ENCODE measurements at places on chromosomes 3 and 15.
A peak's percentile ranks its signal among the peaks of the same experiment; 100 is the strongest.

GRCh38 chr3:17115186-17115585, 230.4 kb downstream of the PLCL2 start:
- DNase-seq: no peak

GRCh38 chr15:73803806-73804205, 50.7 kb upstream of the INSYN1 start:
- DNase-seq: no peak

- no peak for DNase-seq
Measured at GRCh38 chr3:184918750-184919149, 106.8 kb downstream of the VPS8 start.

DNA sequence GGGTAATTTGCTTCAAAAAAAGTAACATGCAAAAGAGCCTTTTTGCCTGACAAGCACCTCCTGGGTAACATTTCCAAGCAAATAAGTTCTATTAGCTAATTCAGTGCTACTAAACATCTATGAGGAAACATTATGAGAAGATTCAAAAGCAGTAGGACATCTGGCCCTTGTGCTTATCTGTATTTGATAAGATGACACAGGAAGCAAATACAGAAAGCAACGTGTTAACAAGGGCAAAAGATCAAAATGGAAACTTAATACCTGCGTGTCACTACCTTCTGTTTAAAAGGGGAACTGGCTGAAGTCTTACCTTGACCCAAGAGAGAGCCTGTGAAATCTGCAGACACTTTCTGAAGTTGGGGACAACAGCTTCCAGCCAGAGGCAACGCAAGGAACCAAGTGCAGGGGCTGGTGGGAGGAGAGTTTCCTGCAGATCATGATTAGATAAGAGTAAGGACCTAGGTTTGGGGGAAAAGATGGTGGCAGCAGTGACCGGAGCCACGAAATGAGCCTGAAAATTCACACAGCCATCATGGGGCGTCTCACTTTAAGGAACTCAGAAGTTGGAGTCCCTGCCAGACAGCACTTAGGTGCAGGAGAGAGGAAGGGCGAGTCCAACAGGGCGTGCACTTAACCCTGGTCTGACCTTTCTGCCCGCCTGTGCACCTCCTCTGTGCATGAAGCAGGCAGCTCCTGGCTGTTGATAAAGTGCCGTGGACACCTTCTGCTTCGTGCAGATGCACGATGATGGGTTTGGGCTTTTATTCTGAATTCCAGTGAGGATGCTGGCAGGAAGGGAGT, 153.6 kb upstream of the BHLHE40 start:
- no peak for DNase-seq

- no peak for DNase-seq
Measured at GRCh38 chr15:35546511-35547381, 781 bp upstream of the DPH6 start.

GRCh38 chr15:67070892-67071664, 5.7 kb downstream of the SMAD3 start:
- no peak for DNase-seq

DNA sequence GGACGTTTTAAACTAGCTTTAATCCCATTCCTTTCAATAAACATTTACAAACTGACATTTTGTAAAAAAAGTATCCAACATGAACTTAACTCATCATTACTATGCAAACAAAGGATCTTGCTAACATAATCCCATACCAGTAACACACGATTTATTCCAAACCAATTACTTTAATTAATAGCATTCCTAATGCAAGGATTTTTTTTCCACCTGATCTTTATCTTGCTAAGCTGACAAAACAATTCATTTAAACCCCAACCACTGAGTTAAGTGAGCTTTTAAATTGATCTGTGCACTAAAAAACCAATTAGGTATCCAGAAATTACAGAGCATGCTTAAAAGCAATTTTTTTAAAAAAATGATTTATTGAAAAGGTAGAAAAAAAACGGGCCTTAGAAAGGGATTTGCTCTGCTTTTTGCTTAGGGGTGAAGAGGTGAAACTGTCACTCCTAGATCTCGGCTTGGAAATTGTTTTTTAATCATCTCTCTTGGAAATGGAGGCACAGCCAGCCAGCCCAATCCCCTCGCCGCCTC, 1.2 kb downstream of the SH3BP5 start:
- DNase-seq: no peak

GRCh38 chr3:43181202-43181821, 75.4 kb upstream of the POMGNT2 start:
- DNase-seq: no peak

GRCh38 chr3:101069901-101070798, 76.9 kb upstream of the ABI3BP start:
- DNase-seq: no peak

DNA sequence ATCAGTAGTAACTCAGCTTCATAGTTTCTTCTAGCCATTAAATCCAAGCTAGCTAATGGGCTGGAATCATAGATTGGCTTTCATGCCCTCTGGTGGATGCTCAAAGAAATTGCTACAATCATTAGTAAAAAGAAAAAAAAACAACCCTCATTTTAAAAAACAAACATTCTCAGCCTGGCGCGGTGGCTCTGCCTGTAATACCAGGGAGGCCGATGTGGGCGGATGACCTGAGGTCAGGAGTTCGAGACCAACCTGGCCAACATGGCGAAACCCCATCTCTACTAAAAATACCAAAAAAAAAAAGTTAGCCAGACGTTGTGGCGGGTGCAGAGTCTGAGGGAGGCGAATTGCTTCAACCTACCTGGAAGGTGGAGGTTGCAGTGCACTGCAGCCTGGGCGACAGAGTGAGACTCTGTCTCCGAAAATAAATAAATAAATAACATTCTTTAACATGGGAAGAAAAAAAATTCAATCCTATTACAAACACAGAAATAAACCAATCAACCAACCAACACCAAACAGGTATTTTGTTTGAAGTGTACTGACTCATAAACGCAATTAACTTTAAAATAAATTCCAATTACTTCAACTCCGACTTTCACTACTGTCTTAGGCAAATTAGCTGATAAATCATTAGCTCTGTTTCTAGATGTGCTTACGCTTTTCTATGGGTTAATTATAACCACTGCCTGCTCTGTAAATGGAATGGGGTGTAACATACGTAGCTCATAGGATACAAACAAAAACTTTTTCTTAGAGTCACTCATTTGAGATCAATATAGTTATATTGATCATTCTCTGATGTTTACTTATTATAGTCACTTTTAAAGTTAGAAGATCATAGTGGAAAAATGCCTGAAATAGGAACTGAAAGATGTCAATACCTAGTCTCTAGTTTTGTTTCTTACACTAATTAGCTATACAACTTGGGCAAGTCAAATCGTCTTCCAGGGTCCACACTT, 24.9 kb downstream of the TMEM207 start:
- peak; percentile 79 for DNase-seq

DNA sequence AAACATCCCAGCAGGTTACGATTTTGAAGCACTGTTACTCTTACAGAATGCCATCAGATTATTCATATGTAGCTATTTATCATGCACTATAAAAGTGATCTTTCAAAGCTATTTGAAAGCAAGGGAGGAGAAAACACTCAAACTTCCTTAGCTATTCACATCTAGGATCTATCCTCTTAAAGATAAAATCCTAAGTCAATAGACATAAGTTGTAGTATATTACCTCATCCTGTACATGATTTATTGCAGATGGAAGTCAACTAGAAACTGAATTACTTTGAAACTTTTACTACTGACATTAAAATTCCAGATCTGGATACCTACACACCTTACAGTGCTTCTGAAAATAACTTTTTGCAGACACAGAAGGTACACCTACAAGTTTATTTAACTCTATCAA, 197.2 kb downstream of the MEIS2 start:
- DNase-seq: no peak

DNA sequence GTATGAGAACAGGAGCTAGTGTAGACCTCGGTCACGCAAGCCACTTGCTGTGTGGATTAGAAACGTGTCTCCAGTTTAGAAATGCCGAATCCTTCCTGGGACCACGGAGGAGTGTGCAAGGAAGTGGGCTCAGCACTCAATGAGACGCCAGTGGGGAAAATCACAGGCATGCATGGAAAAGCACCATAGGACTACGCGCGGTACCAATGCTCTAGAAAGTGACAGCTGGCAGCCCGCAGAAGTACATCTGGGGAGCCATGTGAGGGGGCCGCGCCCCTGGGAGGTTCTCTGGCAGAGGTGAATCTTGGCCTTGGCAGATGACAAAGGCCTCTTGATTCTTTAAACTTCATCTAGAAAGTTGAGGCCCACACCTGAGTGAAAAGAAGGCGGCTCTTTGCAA, 99.3 kb downstream of the LRRK1 start:
- no peak for DNase-seq

GRCh38 chr3:53065841-53066480, 20.1 kb upstream of the SFMBT1 start:
- DNase-seq: no peak

GRCh38 chr3:181824961-181825360, 113.2 kb downstream of the SOX2 start:
- no peak for DNase-seq

DNA sequence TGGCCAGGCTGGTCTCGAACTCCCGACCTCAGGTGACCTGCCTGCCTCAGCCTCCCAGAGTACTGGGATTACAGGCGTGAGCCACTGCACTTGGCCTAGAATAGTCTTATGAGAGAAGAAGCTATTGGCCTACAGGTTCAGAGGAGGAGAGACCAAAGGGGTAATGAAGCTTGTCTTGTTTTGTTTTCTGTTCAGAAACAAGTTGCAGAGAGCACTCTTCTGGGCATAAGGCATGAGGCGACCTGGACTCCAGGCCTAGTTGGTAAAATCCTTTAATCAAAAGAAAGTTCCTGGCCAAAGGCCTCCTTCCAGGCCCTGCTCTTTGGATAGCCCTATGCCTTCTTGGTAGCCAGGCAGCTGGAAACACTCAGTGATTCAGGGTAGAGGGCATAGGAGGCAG, 87.3 kb upstream of the SKOR1 start:
- DNase-seq: no peak

DNA sequence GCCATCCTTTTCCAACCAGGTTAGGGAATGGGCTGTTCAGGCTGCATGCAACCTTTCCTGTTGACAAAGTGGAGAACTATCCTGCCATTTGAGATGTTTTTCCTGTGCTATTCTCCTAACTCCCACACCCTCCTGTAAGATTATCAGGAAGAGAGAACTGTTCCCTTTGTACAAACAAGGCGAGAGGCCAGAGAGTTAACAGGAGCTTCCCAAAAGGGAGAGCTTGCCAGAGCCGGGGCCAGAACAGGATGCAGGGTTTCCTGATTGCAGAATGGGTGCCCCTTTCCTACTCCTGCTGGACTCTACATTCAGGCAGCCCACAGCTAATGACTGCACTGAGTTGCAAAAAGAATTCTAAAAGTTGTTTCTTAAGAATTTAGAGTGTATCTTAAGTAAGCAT, 17.1 kb downstream of the PML start:
- no peak for DNase-seq

DNA sequence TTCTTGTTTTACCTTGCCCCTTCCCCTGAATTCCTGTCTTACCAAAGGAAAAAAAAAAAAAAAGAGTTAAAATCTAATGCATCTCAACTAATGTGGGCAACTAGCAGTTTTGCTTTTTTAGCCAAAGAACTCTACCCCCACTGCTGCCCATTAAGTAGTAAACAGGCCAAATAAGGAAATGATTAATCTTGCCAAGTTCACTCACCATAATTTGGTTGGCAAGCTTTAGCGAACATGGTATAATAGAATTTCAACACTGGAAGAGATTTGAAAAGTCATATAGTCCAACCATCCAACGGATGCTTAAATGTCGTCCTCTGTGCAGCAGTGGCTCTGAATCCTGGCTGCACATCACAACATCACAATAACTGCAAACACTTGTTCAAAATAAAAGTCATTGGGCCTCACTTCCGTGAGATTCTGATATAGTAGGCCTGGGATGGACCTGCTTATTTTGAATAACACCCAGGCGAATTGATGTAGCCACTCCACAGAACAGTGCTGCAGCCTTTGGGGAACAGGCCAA, 142.0 kb upstream of the UBE2E1 start:
- no peak for DNase-seq

DNA sequence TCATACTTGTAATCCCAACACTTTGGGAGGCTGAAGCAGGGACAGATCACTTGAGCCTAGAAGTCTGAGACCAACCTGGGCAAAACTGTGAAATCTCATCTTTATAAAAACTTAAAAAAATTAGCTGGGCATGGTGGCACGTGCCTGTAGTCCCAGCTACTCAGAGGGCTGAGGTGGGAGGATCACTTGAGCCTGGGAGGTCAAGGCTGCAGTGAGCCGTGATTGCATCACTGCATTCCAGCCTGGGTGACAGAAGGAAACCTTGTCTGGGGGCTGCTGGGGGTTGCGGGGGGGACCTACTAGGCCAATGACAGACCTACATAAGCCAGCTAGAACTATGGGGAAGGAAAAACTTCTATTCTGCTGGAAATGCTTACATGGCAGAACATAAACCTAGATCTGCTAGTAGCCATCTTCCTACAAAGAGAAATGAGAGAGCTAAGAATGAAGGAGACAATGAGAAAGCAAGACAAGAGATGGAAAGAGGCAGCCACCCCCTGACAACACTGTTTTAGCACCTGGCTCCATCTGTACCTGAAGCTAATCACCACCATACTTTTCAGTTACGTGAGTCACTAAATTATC, 23.9 kb downstream of the FOXP1 start:
- no peak for DNase-seq

GRCh38 chr3:178041931-178042330, 494.3 kb upstream of the KCNMB2 start:
- DNase-seq: no peak

DNA sequence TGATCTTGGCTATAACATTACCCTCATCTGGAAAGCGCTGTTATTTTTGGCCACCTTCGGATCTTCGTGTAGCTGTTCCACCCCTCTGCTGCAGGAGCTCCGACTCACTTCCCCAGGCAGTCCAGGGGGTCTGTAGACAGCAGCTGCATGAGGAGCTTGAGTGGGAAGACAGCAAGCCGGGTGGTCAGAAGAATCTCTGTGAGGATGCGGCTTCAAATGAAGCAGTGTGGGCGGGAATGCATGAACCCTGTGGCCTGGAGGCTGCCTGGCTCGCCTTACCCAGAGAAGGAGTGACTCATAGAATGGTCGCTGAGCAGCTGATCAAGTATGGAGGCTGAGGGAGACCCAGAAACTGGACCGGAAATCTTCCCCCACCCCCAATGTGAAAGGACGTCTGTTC, 45.2 kb upstream of the NR2F2 start:
- no peak for DNase-seq

Data from SK-N-MC (cell line).